Activated CD4-positive, alpha-beta T cell treated with anti-CD3 and anti-CD28 coated beads, Interleukin-2, Interleukin-4, amounts not matched to agents 100 ng/mL and 50 ng/mL, durations not matched to agents 16 hours and 8 hours (primary cell): ENCODE measurements at places on chromosomes 7 and 10.

DNA sequence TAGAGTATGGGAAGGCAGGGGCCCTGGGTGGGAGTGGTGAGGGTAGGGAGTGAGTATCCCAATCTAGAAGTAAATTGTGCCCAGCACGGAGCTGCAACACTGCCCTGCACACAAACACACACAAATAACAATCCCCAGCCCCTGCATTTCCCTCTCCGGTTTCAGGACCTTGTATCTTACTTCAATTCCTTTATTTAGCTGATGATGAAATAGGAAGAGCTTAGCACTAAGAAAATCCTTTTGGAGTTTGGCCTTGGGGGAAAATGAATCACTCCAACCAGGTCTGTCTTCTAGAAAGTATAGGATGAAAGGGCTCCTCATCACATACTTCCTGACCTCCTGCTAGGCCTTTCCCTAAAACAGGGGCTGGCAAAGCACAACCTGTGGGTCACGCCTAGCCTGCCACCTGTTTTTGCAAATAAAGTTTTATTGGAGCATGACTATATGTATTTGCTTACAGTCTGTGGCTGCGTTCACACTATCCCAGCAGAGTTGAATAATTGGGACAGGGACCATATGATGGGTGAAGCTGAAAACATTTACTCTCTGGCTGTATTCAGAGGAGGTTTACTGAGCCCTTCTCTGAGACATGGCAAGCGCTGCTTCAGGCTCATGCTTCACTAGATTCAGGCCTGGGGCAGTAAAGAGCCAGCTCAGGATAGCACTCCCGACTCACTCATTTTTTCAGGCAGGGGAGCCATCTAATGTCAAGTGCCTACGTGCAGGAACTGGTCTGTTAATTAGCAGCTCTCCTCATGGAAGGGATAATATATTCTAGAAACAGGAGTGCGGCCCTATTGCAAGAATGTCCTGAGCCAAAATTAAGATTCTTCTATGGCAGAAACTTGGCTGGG, 111.0 kb downstream of the EGFR start:
- DNase-seq, result no peak

DNA sequence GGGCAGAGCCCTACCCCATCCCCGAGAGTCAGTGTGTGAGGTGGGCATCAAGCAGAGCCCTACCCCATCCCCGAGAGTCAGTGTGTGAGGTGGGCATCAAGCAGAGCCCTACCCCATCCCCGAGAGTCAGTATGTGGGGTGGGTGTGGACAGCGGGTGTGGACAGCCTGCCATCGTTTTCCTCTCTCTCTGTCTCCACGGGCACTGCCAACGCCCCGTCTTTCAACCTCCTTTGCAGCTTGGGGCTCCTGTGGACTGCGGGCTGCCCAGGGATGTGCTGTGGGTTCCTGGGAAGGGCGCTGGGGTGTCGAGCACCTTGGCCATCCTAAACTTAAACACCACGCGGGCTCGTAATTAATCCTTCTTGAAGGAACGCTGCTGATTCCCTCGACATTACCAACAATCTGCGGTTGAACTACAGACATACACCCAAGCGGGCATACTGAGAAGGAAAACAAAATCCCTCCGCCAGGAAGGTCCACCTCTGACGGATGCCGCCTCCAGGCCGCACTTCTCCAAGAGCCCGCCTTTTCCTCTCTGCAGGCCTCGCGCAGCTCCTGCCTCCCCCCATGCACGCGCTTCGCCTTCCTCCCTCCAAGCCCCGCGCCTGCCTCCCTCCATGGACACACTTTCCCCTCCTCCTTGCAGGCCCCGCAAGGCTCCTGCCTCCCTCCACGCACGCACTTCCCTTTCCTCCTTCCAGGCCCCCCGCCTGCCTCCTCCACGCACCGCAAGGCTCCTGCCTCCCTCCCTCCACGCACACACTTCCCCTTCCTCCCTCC, 65.1 kb downstream of the ADARB2 start:
- DNase-seq, result no peak

- no peak for DNase-seq
Observed at GRCh38 chr10:15451137-15452094, 80.3 kb upstream of the FAM171A1 start.

GRCh38 chr10:93440591-93441091, 41.5 kb downstream of the MYOF start:
- no peak for DNase-seq

DNA sequence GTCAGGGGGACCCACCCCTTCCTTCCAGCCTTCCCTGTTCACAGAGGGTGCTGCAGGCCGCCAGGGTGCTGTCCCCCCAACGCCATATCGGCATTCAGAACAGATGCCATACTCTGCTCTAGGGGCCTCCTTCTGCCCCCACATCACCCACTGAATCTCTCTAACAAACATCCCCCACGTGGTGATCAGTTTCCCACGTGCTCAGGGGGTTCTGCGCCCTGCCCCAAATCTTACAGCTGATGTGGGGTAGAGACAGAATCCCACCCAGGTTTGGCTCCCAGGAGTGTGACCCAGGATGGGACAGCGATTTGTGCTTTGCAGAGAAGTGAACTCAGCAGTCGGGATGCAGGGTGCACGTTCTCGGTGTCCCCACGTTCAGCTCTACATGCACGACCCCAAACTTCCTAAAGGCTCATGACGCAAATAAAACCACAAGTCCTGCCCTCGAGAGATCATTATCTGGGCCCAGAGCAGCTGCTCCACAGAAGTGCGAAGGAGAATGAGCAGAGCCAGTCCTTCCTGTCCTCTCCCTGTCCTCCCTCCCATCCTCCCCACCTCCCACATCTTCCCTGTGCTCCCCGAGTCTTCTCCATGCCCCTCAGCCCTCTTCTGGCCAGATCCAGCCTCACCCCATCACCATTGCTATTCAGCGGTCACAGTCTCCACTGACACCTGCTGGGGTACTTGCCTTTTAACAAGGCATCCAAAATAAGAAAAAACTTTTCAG, 423.4 kb downstream of the DNAJB6 start:
- DNase-seq, result no peak

DNA sequence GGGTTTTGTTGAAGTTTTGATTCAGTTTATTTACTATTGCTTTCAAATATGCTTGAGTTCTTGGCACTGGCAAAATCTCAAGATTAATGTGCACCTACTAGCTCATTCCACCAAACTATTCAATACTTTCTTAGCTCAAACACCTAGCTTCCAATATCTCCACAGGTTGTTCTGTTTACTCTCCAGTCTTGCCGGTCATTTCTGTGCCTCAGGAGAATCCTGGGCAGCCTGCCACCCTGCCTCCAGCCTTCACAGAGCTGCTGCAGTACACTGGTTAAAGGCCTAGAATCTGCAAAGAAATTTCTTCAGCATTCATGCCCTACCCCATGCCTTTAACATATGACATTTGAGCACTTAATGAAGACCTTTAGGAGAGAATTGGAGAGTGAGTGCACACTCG, 4.0 kb upstream of the TMEM106B start:
- DNase-seq, result no peak

GRCh38 chr10:71831646-71832552, 19.2 kb downstream of the PSAP start:
- no peak for DNase-seq

DNA sequence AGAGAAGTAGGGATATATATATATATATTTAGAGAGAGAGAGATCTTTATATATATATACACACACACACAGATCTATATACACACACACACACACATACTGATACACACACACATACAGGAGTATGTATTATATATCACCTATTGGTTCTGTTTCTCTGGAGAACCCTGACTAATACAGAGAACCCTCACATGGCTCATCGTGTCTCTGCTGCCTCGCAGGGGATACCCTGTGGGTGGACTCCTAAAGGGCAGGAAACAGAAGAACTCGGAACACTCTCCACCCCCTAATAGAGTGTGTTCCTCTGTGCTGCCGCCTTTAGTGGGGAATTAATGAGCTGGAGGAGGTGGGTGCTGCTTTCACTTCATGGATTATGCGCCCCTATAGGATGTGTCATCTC, 86.6 kb downstream of the NPY start:
- DNase-seq, result no peak

GRCh38 chr7:36266190-36266589, 113.1 kb downstream of the EEPD1 start:
- no peak for DNase-seq
